Activated naive CD4-positive, alpha-beta T cell treated with anti-CD3 and anti-CD28 coated beads, Interleukin-2, amount 50 U/mL, for 16 hours (primary cell): ENCODE measurements at places on chromosomes 3 and 15.

DNA sequence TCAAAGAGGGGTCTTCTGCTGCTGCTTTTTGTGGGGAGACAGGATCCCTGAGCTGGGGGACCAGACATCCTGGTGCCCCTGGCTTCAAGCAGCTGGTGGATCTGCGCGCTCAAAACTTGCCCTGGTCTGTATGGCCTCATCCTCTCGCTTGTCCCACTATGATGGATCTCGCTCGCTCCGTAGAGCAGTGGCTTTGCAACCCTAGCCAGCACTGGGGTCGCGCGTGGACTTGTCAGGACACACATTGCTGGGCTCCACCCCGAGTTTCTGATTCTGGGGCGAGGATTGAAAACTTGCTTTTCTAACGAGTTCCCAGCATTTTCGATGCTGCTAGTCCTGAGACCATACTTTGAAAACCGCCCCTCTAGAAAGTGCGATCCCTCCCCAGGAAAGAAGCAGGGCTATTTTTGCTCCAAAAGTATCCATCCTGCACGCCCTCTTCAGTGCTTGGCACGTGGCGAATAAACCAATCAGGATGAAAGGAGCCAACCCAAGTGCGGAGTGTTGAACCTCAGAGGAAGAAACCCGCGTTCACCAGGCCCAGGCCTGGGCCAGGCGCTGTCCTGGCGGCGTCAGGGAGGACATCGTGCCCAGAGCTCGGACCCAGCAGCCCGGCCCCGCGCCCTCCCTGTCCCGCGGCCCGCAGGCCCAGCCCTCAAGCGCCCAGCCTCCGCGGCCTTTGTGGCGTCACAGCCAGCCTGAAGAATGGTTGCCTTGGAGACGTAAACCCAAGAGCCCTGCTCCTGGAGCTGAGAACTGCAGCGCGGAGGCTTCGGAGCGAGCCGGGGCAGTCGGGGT lies at the start of gene CFAP100:
Gene CFAP100 (plus strand): TSS at position 731 of the 798 bp plus-strand sequence. CDS start 1,092 bp downstream, outside the sequence.
- no peak for DNase-seq

DNA sequence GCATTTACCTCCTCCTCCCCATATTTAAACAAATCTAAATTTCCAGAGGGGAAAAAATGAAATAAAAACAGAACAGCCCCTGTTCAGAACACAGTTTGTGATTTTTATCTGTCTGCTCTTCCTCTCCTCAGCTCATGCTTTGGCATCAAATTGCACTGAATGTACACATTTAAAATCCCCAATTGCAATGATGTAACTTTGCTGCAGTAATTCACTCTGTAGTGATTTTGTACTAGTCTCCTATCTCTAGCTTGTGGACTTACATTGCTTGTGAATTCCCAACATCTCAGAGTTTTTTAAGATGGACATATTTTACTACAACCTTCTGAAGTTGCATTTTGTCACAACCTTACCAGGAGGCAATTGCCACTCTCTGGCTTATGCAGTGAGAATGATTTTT lies 81.6 kb upstream of the ROBO2 start:
- DNase-seq, result no peak

DNA sequence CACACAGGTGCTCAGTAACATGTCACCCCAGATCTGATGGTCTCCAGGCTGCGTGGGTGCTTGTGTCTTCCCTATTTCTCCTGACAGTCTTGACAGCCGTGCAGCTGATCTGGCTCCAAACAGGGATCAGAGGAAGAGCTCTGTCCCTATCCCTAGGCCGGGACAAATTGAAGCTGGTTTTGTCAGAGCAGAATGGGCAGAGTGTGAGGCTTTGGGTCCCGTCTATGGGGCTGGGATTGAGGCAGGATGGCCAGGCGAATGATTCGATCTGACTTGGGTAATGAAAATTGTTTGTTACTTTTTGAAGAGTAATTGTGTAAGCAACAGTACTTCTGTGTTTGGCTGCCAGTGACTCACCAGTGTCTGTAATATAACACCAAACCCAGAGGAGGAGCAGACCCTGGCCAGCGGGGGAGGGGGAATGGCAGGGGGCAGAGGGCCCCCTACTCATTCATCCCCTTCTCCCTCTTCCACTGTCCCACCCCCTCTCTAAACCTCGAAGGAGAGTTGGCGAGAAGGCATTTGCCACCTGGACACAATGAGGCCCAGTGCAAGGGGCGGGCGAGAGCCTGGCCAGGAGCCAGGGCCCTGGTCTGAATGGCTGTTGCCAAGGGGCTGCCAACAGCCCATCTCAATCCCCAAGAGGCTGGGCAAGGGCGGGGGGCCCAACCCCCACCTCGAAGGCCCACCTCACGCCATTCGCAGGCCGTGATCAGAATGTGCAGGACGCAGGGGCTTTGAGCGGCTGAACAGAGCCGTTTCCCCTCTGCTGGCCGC lies 4.9 kb upstream of the MAGEF1 start:
- no peak for DNase-seq

DNA sequence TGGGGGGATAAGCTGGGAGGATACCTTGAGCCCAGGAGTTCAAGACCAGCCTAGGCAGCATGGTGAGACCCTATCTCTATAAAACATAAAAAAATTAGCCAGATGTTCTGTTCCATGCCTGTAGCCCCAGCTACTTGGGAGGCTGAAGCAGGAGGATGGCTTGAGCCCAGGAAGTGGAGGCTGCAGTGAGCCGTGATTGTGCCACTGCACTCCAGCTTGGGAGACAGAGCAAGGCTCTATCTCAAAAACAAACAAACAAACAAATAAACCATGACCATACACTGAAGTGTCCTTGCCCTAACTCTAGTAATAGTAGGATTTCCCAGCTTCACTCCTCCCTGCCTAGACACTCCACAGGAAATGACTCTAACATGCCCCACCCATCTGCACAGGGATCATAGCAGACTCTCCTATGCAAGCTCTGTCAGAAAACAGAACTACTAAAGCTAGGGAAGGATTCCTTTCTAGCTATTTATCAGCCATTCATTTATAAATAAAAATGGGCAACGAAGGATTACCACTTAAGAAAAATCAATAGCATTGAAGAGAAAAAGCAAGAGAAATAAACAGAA lies 4.6 kb downstream of the ERICH6 start:
- no peak for DNase-seq

- no peak for DNase-seq
These were observed 29.2 kb upstream of the SFMBT1 start for GRCh38 chr3:53074761-53075742.

DNA sequence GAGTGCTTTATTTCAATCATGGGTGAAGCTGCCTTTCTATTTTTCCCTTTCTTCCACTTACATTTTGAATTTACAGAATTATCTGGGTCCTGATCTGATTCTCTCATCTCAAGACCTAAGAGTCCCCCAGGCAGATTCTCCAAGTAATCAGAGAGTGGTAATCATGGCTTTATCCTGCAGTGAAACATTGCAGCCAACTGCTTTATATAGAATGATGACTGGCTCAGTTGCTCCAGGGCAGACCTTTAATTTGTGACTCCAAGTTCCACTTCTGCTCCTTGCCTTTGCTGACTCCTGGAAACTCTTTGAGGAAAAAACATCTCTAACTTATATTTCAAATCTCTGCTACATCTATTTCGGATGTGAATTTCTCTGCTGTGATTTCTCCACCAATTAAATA lies 25.5 kb upstream of the NPTN start:
- no peak for DNase-seq

DNA sequence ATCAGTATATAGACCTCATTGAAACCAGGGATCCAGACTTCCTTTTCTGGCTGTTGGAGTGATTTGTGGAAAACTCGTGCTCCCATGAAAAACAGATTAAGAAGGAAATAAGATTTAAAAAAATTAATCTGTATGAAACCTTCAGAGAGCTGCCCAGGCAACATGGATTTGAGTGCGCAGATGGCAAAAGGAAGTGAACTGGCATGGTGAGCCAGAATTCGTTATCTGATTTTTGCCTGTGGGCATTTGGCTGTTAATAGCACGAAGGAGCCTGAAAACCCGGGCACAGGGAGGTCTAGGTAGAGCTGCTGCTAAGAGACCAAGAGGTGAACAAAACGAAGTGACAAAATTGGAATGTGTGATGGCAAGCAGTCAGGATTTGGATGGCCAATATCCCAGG lies 19.1 kb upstream of the SPINK8 start:
- DNase-seq, result no peak

DNA sequence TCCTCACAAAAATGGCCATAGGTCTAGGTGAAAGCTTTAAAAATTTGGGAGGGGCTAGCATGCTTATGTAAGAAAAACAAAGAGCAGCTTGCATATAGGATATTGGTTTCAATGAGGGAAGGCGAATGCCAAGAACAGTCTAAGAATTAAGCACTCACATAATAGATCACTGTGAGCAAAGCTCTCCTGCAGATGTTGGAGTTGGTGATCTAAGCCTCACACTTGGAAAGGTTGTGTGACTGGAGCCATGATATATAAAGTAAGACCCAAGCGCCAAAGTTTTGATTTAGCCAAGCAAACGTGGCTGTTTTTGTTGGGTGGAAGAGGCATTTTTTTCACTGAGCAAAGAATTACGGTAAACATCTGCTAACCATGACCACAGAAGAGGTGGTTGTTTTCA lies 237.5 kb downstream of the FOXP1 start:
- no peak for DNase-seq

- no peak for DNase-seq
These were observed 10.9 kb downstream of the CCDC13 start for GRCh38 chr3:42762046-42762724.

DNA sequence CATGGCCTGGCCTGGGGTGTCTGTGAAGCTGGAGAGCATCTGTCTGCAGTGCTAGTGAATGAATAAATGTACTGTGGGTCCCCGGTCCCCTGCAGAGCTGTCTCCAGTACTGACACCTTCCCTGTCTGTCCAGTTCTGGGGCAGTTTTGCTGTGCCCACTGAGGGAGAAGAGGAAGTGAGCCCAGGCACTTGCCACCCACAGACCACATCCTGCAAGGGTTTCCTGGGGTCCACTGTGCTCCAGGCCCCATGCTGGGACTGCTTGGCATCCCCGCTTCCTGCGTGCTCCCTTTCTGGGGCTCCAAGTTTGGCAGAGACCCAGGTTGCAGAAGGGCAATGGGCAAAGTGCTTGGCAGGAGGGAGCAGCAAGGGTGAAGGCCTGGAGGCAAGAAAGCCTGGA lies 4.9 kb upstream of the SLC6A6 start:
- no peak for DNase-seq

DNA sequence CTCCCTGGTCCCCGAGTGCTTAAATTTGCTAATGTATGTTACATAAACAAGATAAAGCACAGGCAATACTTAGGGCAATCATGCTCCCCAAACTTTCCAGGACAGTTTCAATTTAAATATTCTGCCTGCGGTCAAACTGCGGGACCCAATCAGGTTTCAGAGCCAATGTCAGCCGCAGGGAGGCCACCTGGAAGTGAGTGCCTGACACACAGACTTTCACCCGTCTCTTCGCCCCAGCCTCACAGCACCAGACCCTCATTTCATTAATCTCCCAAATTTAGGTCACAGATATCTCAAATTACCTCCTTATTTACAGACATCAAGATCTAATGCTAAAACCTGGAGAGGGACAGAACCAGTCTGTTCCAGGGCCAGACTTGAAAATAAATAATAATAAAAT lies 107.2 kb upstream of the ALDH1A3 start:
- no peak for DNase-seq

DNA sequence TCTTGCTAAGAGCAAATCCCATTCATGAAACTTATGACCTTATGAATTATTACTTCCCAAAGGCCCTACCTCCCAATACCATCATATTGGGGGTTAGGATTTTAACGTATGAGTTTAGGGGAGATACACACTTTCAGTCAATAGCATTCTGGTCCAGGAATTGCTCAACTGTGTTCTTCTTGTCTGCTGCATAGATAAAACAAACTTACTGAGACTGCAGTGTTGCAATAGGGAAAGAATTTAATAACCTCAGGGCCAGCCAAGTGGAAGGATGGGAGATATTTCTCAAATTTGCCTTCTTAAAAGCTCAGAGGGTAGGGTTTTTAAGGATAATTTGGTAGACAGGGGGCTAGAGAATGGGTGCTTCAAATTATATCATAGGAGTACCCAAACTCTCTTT lies 625.8 kb downstream of the OTOL1 start:
- DNase-seq, result no peak
